Stimulated activated CD4-positive, alpha-beta T cell treated with anti-CD3 and anti-CD28 coated beads, Interleukin-4, amount 100 ng/mL, for 1 hour (primary cell): ENCODE measurements at places on chromosomes 6 and 20.

- no peak for DNase-seq
These were observed 550 bp upstream of the HSPA12B start for GRCh38 chr20:3731944-3732326.

DNA sequence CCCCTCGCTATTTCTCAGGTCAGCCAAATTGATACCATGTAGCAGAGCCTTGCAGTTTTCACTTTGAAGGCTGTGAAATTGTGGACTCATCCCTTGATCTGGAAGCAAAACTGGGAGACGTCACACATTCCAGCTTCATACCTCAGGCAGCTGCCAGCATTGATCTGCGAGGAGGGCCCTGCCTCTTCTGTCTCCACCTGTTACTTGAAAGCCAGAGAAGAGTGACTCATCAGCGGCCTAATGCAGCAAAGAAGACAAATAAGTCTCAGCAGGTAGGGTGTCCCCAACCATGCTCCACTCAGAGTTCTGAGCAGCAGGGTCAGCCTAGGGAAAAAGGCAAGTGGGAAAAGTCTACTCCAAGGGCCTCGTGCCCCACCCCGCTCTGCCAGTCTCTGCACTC lies 69.4 kb upstream of the BMP2 start:
- DNase-seq, result no peak

- DNase-seq, result no peak
These were observed 7.9 kb upstream of the SIRPA start for GRCh38 chr20:1887321-1887720.

DNA sequence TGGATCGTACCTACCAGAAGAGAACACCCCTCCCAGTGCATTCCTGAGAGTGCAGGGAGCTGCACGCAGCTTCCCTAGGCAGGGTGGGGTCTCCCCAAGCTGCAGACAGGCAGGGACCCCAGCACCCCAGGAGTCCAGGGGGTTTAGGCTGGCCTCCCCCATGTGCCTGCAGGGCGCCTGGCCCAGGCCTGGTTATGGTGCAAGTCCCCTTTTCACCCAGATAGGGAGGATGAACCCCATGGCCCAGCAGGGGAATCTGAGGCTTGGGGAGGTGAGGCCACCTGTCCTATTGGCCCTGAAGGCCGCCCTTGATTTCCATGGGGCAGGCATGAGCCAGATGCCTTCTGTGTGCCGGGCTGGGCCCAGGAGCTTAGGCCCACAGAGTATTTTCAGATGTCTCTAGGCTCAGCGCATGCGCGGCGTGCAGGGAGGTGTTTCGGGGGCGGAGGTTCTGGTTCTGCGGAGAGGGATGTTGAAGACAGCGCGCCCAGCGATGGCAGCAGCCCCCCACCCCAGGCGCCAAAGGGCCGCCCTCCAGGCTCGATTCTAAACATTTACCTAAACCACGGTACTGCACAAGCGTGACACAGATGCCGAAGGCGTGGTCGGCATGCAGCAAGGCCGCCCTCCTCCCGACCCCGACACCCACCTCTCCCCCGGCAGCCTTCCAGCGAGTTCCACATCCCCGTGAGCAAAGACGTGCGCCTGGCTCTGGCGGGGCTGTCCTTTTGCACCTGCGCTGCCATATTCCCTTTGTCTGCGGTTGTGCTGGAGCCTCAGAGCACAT lies 29.4 kb downstream of the COL20A1 start:
- DNase-seq, result no peak

GRCh38 chr20:25226433-25227316 lies 21.2 kb upstream of the PYGB start:
- DNase-seq, result no peak

DNA sequence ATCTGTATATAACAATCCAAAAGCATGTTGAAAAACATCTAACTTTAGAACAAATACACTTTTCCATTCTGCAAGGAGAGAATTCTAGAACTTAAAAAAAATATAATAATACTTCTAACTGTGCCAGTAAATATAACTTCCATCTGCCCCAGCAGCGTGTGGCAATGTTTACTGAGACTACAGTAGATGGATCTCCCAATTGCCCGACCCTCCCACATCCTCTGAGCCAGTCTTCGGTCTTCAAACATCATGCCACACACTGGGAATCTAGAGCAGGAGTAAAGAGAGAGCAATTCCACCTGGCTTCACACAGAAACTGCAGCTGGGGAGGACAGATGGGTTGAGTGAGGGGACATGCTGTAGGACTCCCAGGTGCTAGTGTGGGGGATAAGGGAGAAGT lies 121.3 kb upstream of the NHSL1 start:
- DNase-seq, result no peak

DNA sequence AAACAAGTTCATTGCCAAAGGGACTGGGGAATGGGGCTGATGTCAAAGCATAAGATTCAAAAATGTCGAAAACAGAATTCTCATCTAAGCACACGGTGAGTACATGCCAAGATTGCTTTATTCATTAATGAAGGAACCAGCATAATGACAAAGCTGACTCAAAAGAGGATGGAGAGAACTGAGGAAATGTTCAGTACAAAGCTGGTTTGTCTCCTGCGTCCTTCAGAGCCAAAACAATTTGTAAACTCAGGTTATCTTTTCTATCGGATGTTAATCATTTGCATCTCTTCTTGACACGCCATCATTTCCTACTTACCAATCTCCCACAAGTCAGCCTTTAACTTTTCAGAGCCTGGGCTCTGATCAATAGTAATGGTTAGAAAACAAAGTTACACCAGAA lies 195.6 kb upstream of the PMEPA1 start:
- DNase-seq, result no peak

DNA sequence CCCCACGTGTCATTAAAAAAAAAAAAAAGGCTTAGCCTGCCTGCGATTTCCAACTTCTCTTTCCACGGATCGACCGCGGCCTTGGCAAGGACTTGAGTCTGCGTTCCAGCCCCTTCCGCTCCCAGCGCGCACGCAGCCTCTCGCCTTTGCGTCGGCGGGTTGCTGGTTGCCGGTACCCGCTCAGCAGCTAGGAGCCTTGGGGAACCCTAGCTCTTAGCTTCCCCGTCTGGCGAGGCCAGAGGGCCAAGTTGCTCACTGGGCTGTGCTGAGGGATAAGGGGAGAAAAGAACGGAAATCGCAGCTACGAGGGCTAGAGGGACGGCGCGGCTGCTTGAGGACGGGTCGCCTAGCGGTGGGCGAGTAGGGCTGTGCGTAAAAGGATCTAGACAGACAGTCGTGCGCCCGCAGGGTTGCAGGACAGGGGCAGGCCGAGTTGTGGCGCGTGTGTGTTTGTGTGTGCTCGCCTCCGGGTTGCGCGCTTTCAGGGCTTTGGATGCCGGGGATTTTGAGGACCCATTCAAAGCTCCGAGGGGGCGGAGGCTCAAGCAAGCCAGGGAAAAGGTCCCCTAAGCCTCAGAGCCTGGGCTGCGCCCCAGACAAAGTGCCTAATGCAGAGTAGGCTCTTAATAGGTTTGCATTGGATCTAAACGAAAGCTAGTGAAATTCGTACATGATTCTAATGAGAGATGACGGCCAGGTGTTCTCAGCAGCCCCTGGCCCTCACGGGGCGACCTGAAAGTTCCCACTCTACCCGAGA lies 40.5 kb upstream of the OSTM1 start:
- DNase-seq, result peak; percentile 38

- DNase-seq, result no peak
These were observed 39.2 kb downstream of the ZC3H12D start for GRCh38 chr6:149445573-149445972.

- no peak for DNase-seq
These were observed 514.2 kb downstream of the C6orf118 start for GRCh38 chr6:164795056-164795815.

DNA sequence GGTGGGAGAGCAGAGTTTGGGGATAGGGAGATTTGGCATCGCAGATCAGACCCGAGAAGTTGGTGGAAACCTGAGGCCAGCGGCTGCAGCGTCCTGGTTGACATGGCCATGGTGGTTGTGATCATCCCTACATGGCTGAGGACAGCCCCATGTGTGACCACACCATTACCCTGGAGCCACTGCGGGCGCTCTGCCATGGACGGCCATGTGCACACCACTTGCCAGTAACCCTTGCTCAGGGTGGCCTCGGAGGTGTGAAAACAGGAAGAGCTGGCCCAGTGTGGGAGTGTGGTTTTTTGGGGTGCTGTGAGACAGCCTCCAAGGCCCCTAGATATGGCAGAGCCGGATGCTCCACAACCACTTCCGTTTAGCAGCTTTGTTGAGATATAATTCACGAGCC lies 64.4 kb downstream of the TMEM242 start:
- DNase-seq, result no peak

DNA sequence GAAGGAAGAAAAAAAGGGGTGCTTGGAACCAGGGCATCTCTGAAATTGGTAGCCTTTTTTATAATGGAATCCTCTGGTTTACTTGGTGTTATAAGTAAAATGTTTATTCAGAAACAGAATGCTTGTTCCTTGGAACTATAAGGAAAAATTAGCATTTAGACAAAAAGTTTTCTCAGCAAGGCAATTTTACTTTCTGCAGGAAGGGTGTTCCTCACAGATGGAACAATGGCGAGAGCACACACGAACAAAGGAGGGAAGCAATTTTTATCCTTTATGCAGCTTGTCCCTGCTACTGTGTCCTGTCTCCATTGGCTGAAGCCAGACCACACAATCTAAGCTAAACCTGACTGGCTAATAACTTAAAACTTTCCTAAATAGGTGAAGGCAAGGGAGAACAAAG lies 22.7 kb upstream of the FANCE start:
- DNase-seq, result no peak

- DNase-seq, result no peak
These were observed 38.9 kb upstream of the SNAP25 start for GRCh38 chr20:10179574-10180298.

GRCh38 chr6:43733471-43734293 lies 36.3 kb upstream of the VEGFA start:
- peak; percentile 19 for DNase-seq

DNA sequence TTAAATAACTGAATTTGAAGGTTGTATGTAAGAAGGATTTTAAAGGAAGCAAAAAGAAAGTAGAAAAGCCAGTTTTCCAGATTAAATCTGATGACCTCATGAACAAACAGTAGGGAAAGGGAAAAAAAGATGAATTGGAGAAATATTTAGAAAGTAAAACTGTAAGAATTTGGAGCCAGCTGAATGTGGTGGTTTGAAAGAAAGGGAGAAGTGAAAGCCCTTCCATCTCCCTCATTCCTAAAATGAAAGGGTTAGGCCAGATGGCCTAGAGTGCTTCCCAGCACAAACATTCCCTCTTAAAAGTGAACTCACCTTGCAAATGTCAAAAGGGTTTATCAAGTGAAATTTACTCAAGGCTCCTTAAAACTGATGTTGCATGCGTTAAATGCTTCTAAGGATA lies 139.3 kb upstream of the COL21A1 start:
- DNase-seq, result no peak

DNA sequence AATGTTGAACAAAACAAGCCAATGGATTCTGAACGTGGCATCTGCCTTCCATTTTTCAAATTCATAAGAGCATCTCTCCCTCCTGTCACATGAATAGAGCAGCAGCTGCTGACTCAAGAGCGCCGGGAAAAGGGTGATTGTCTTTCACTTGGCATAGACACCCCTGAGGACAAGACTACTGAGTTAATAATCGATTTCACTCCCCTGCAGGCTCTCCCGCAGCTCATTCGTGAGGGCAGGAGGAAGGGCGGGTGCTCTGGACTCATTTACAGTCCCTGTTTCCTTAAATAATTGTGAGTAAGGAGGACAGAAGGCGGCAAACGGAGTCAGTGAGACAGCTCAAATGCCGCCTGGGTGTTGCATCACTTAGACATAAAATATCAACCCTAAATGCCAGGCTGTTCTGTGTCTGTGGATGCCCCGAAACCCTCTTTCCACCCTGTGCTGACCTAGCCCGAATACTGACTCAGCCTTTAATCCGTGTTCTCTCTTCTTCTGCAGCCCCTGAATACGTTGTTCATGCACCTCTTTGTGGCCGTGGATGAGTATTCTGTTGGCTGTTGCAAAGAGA lies 21.6 kb downstream of the CFAP61 start:
- no peak for DNase-seq

DNA sequence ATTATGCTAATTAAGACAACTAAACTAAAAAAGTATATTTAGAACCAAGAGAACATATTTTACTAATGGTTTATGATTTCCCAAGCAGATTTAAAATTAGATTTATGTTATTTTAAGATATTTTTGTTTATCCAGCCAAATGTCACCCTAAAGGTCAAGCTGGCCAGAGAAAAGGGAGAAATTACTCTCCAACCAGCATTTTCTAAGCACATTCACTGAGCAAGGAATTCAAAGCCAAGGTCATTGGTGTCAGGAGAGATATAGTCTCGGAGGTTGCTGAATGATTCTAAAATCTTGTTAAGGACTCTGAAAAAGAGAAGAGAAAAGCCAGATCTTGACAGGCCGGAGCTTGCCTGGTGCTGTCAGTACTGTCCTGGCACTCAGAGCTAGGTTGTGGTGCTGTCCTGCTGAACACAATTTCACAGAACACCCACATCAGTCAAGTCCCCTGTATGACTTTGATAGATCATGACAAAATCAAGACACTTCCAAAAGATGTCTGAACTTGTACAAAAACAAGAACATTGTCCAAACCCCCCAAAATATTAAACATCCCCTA lies 222.3 kb upstream of the SMLR1 start:
- DNase-seq, result no peak

GRCh38 chr6:162581988-162582780 lies 145.4 kb downstream of the PRKN start:
- no peak for DNase-seq

- DNase-seq, result peak; percentile 60
These were observed 20.8 kb upstream of the HCK start for GRCh38 chr20:32031007-32031958.

DNA sequence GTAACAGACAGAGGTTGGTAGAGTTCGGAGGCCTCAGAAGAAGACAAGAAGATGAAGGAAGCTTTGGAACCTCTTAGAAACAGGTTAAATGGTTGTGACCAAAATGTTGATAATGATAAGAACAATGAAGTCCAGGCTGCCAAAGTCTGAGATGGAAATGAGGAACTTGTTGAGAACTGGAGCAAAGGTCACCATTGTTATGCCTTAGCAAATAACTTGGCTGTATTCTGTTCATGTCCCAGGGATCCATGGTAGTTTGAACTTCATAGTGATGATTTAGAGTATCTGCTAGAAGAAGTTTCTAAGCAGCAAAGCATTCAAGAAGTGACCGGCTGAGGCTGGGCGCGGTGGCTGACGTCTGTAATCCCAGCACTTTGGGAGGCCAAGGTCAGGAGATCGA lies 11.1 kb upstream of the LSM14B start:
- no peak for DNase-seq

- no peak for DNase-seq
These were observed 8.8 kb upstream of the SIRPB1 start for GRCh38 chr20:1628621-1629020.

DNA sequence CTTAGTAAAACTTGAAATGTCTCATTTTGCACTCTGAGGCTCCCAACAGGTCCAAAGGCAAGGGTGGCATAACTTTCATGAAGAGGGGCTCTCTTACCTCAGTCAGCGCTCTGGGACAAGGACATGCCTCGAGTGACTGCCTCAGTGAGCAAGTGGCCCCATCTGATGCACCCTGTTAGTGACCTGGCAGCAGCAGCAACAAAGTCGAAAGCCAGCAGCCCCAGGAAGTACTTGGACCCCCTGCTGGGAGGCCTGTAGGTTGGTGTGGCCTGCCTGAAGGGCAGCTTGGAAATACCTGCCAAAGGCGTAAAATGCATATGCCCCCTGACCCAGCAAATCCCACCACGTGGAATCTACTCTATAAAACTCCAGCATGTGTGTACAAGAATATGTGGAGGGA lies 13.2 kb downstream of the MAP1LC3A start:
- no peak for DNase-seq
